Right cardiac atrium (tissue), 5 donors: ENCODE measurements at places on chromosomes 5 and 9. TPM values are rescaled to one million over a fixed set of nuclear protein-coding genes. Genes with fewer than 3 reads are reported as not detected.

The IRX1 gene
- total RNA-seq, result not detected

The CLIC3 gene
- total RNA-seq, result 2.8 TPM

The NTRK2 gene
- 55.3 TPM for total RNA-seq

The LCN9 gene
- total RNA-seq, result not detected

The SKP1 gene
- total RNA-seq, result 491 TPM

The CD274 gene
- total RNA-seq, result 10.8 TPM

The FOXD4L4 gene
- not detected for total RNA-seq
